GM23338 (cell line): ENCODE measurements at places on chromosomes 13 and 19.
A peak's percentile ranks its signal among the peaks of the same experiment; 100 is the strongest.

DNA sequence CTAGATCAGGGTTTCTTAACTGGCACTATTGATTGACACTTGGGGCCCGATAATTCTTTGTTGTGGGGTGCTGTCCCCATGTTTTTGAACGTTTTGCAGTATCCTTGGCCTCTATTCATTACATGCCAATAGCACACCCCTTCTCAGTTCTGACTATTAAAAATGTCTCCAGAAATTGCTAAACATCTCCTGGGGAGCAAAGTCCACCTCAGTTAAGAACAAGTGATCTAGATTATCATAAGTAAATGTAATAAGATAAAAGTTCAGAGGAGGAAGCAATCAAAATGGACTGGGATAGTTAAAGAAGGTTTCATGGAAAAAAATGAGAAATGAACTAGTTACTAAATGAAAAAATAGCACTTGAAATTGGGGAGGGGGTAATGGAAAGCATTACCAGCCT, 98.1 kb upstream of the MIR17HG start:
- DNase-seq, result no peak
- no peak overlapping the region for H3K27ac ChIP-seq
- H3K4me3 ChIP-seq, result no peak overlapping the region
- peaks cover 14% of the 10 kb centered on the region for H3K4me1 ChIP-seq
- H3K36me3 ChIP-seq, result no peaks in the 10 kb centered on the region

DNA sequence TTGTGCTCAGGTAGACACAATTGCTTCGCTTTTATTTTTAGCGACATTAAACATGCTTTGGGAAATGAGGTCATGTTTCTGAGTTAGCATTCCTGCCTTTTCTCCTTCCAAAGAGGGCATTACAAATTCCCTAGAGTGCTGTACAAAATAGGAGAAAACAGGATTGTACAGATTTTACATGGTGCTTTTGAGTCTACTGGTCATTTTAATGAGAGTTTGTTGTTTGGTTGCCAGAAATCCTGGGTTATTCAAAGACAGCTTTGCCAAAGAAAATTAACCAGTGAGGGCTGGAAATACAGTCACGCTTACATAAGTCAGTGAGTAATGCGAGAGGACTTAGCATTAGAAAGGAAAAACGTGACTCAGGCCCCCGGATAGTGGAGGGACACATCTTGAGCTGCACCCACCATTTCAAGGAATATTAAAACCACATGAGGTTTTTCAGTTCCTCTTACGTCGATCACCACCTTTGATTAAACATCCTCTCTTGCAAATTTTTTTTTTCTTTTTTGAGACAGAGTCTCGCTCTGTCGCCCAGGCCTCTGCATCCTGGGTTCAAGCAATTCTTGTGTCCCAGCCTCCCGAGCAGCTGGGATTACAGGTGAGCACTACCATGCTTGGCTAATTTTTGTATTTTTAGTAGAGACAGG, 55.4 kb downstream of the SACS start:
- no peak overlapping the region for H3K4me3 ChIP-seq
- no peak overlapping the region for H3K27ac ChIP-seq
- peaks cover 23% of the 10 kb centered on the region for H3K4me1 ChIP-seq
- no peaks in the 10 kb centered on the region for H3K36me3 ChIP-seq

DNA sequence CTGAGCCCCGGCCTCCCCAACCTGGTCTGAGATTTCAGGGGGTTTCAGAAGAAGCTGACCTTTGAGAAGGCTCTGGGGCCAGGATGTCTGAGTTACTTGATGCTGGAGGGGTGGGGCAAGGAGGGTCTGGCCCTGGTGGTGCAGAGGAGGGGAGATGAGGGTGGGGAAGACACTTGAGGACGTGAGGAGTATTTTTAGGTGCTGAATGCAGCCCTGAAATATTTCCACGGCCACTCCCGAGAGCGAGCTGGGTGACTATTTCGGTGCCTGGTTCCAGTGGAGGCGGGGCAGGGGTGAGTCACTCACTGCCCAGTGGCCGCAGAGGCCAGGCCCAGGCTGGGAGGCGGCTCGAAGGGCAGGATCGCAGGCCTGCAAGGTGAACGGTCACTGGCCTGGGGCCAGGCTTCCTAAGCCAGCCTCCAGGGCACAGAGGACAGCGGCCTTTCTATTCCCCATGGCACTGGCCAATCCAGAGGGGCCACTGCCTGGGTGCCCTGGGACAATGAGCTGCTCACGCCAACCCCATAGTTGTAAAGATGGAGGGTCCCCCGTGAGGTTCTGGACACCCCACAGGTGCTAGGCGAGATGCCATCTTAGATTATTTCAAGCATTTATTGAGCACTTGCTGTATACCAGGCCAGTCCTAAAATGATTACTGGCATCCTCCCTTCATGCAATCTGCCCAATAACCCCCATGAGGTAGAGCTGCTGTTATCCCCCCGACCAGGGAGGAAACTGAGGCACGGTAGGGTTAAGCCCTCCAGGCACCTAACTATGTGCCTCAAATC, 19.7 kb upstream of the JUND start:
- no peak overlapping the region for H3K27ac ChIP-seq
- H3K4me1 ChIP-seq, result peaks cover 37% of the 10 kb centered on the region
- DNase-seq, result no peak
- no peaks in the 10 kb centered on the region for H3K36me3 ChIP-seq

DNA sequence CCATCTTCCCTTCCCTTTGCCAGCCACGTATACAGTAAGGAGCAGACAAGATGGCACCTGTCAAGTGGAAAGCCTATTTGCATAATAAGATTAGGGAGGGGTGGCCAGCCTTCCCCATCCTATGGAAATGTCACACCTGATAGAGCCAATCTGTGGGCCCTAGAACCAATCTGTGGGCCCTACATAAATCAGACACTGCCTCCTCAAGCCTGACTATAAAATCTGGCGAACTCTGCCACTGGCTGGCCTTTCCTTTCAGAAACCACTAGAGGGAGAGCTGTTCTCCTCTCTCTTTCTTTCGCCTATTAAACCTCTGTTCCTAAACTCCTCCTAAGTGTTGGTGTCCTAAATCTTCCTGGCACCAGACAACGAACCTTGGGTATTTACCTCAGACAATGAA, 231.5 kb upstream of the KLHL1 start:
- no peaks in the 10 kb centered on the region for H3K27me3 ChIP-seq
- H3K4me3 ChIP-seq, result no peak overlapping the region
- no peaks in the 10 kb centered on the region for H3K36me3 ChIP-seq
- peak; percentile 83 for DNase-seq

GRCh38 chr19:47761566-47761965, 16.2 kb downstream of the NOP53 start:
- no peak overlapping the region for H3K4me3 ChIP-seq
- DNase-seq, result no peak
- H3K4me1 ChIP-seq, result no peaks in the 10 kb centered on the region; the same call in 1 of the 2 replicates
- H3K27me3 ChIP-seq, result no peaks in the 10 kb centered on the region
- H3K27ac ChIP-seq, result no peak overlapping the region
